ENCODE measurements at places on chromosomes 12 and 14.

DNA sequence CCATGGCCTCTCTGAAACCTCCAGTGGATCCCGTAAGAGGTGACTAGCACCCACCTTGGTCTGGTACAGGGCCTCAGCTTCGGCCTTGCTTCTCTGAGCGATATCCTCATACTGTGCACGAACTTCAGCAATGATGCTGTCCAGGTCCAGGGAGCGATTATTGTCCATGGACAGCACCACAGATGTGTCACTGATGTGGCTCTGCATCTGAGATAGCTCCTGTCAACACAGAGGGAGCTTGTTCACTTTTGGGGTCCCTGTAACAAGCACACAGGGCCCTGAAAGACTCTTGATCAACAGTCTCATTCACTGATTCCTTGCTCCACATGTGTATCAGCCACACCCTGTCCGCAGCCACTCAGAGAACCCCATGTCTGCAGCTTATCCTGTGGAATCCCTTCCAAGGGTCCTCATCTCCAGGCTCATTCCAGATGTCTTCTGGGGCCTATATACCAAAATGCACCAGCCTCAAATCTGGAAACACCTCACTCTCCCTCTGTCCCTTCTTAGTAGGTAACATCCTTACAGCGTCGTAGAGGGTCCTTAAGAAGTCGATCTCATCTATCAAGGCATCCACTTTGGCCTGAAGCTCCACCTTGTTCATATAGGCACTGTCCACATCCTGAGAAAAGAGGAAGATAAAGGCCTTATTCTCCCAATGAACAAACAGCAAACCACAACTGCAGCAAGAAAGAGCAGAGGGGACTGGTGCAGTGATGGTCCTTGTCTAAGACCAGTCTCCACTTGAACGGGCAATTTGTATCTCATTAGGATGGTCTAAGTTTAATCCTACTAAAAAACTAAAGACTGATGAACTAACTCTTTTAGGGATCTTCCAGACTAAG is 3.5 kb downstream of the KRT3 start:
- no peak for DNase-seq

DNA sequence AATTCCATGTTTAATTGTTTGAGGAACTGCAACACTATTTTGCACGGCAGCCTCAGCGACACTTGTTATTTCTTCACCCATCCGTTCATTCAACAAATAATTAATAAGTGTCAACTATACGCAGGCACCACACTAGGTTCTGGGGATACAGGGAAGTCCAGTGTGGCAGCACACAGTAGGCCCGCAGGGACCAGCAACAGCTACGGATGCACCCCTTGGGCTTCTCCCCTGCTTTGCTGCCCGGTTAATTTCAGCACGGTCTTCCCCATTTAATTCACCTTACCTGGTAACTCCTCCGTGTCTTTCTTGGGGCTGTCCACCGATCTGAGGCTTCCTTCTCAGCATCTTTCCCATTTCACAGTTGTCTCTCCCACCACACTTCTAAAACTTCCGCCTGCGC is 48.3 kb downstream of the ZFP36L1 start:
- no peak for DNase-seq

DNA sequence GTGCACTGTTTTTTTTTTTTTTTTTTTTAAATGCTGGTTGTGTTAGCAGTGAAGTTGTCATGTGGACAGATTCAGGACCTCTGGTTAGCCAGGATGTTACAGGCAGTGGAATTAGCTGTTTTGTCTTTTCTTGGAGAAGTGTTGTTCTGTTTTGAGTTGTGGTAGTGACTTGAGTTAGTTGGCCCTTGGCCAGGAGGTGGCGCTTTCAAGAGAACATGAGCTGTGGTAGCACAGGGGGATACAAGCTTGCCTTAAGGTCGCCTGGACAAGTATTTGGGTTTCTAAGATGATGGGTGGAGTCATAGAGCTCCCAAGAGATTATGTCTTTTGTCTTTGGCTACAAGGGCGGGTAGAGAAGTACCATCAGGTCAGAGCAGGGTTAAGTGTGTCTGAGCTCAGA is 33.3 kb upstream of the CCDC198 start:
- peak; percentile 15 for DNase-seq

GRCh38 chr14:84458881-84459280 is 1071.1 kb upstream of the FLRT2 start:
- no peak for DNase-seq

GRCh38 chr12:49869816-49870500 is 27.1 kb upstream of the BCDIN3D start:
- DNase-seq = no peak

DNA sequence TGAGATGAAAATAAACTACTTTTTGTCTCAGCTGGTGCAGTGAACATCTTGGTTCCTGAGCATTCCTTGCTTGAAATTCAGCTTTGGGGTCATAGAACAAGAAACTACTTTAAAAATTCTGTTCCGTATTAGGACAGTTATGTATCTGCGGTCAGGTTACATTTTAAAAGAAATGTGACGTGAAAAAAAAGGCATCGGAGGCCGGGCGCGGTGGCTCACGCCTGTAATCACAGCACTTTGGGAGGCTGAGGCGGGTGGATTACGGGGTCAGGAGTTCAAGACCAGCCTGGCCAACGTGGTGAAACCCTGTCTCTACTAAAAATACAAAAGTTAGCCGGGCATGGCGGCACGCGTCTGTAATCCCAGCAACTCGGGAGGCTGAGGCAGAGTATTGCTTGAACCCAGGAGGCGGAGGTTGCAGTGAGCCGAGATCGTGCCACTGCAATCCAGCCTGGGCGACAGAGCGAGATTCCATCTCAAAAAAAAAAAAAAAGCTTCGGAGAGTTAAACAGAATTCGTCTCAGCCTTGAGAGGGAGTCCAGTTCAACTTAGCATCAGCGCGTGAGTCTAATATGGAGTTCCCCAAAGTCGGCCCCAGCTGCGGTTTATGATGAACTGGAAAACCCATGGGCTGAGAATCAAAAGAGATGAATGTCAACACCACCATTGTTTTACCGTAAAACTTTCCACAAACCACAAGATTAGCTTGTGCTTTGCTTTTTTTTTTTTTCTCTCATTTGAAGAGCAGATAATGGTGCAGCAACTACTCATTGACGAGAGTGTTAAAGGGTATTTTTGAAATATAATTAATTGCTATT is 2.1 kb upstream of the SLC2A13 start:
- no peak for DNase-seq

DNA sequence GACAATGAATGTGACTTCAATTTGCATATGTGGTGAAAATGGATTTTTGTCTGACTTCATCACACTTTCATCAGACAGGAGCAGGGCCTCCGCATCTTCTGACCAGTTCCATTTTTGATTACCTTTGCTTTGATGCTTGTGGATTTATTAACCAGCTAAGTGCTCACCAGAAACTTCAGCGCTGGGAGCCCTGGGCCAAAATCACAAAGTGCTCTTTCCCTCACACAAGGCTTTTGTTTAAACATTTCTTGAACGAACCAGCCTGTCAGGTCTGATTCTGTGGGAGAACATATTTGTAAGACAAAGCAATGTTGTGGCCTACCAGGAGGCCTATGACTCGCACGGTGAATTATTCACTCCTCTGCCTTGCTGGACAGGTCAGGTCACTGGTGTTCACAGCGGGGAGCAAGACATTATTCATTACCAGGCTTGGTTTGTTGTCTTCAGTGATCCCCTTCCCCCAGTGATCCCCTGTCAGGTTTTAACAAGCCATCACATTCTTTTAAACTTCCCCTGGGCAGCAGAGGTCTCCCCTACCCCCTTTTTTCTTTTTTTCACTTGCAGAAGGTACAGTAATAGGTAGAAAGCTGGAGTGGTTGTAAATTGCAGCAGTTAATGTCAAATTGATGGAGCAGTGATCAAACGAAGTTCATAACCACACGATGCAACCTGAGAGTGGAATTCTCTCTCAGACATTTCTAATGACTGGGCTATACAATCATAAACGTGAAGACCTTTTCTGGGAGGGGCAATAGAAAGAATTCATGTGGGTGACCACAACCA is 167.5 kb upstream of the PRICKLE1 start:
- peak; percentile 58 for DNase-seq

DNA sequence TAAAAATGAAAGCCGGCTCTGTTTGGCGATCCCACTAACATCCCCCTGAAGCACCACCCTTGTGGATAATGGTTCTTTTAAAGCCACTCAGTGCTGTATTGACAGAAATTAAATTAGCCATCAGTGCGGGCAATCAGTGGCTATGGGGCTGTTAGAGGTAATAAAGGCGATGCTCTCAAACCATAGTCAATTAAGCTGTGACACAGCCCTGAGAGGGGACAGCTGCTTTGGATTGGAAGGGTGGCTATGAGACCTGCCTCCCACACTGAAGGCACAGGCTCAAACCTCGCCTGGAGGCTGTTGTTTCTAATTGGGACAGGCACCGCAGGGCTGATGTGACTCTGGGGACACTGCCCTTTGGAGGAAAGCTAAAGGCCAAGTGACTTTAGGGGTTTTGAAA is 562.2 kb downstream of the VRK1 start:
- peak; percentile 31 for DNase-seq

- DNase-seq = no peak
Measured at GRCh38 chr14:100591453-100592371, 4.5 kb upstream of the BEGAIN start.

DNA sequence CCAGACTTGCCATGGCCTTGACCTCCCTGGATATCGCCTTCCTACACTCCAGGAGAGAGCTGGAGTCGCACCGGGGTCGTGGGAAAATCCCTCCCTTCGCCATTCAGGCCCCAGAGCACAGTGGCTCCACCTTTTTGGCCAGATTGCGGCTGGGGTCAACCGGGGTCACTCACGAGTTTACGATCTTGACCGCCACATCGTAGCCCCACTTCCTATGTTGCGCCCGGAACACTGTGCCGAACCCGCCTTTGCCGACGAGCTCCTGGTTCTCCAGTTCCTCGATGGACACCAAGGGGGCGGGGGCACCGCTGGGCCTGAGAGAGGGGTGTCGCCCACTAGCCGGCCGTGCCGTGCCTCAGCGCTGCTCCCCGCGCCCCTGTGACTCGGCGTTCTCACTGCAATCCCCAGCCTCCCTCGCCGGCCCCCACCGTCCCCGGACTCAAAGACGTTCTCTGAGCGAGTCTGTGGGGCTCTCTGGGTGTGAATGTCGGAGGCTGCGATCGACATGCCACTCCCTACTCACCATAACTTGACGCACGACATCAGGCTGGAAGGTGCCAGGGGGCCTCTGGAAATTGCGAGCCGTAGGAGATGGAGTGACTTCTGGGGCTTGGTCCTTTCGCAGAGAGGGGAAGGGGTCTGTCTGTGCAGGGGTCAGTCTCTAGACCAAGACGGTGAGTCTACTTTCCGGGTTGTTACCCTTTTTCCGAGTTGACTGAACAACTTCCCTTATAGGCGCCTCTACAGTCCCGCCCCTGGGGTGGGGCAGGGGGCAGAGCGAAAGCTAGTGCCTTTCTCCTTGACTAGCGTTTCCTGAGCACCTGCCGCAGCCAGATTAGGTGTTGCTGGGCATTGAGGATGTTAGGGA is at the start of gene RIPK3:
RIPK3 (minus strand) TSS at position 708 of the 868 bp plus-strand sequence; CDS start at position 543, 165 bp downstream.
- no peak for DNase-seq

DNA sequence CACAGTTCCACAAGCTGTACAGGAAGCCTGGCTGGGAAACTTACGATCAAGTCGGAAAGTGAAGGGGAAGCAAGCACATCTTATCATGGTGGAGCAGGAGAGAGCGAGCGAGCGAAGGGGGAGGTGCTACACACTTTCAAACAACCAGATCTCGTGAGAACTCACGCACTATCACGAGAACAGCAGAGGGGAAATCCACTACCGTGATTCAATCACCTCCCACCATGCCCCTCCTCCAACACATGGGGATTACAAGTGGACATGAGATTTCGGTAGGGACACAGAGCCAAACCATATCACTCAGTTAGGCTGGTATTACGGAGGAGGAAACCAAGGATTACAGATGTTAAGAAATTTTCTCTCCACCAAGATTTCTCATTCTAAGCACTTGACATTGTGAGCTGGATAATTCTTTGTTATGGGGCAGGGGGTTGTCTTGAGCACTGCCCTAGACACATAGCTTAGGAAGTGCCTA is 262.0 kb upstream of the G2E3 start:
- no peak for DNase-seq

DNA sequence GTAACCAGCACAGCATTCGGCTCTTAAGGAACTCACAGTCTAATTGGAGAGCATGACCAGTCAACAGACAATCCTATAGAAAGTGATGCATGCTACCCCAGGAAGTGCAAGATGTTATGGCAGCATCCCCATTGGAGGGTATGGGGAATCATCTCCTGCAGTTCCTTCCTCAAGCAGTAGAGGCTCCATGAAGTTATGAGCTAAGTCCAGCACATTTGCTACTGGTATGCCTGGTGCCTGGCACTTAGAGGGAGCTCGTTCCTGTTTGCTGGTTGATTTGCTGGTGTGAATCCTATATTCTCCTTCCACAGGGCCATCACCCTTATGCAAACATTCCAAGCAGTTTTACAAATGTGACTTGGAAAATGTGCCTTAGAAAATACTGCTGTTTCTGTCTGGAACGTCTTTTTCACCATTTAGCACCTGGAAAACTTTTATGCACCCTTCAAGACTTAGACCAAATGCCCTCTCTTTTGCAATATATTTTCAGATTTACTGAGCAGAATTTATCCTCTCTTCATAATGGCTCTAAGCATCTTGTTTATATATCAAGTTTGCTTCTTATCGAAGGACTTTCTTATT is 136.1 kb upstream of the WSCD2 start:
- DNase-seq = peak; percentile 59

DNA sequence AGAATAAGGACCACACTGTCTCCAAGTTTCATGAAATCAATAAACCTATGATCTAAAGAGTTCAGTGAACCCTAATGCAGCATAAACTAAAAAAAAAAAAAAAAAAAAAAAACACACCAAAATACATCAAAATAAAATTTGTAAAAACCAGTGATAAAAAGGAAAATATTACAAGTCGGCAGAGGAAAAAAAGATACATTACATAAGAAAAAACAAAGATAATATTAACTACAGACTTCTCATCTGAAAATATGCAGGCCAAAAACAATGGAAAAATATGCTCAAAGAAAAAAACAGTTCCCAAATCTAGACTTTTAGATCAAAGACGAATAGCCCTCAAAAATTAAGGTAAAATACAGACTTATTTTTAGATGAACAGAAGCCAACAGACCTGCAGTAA is 27.6 kb downstream of the MED13L start:
- DNase-seq = no peak

DNA sequence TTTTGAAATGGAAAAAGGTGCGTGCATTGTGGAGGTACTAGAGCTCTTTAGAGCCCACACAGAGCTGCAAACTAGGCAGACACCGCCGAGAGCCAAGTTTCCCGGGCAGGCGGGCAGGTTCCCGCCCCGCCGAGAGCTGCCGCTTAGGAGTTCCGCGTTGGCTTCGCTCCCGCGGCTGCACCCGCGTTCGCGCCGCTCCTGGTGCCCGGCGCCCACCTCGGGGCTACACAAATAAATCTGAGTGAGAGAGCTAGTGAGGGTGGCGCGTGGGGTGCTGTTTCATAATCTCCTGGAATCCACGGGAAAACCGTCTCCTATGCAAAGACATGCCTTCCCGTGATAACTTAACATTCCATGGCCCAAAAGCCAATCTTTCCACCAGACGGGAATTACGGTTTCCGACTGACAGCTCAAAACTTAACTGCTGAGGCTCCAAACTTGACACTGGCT is 645 bp downstream of the KITLG start:
- peak; percentile 84 for DNase-seq

- peak; percentile 95 for DNase-seq
Measured at GRCh38 chr14:74980731-74981461, 21.8 kb upstream of the EIF2B2 start.
